Stimulated activated CD8-positive, alpha-beta memory T cell treated with anti-CD3 and anti-CD28 coated beads, Interleukin-2, amount 100 ng/mL, for 1 hour (primary cell): ENCODE measurements at places on chromosomes 5 and 9.

DNA sequence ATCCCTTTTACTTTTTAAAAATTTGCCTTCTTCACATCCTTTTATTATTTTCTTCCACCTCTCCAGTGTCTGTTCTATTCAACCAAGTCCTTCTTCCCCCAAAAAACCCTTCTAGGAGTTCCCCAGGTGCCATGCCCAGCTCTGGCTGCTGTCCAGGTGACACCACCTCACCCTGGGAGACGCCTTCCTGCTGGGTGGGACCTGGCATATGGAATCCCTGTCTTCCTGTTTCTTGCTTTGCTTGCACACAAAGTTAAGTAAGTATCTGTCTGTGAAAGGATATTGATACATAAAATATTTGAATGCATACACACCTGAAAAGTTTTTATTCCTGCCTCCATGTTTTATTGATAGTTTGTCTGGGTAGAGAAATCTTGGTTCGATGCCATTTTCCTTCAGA, 23.1 kb upstream of the MED10 start:
- no peak for DNase-seq

DNA sequence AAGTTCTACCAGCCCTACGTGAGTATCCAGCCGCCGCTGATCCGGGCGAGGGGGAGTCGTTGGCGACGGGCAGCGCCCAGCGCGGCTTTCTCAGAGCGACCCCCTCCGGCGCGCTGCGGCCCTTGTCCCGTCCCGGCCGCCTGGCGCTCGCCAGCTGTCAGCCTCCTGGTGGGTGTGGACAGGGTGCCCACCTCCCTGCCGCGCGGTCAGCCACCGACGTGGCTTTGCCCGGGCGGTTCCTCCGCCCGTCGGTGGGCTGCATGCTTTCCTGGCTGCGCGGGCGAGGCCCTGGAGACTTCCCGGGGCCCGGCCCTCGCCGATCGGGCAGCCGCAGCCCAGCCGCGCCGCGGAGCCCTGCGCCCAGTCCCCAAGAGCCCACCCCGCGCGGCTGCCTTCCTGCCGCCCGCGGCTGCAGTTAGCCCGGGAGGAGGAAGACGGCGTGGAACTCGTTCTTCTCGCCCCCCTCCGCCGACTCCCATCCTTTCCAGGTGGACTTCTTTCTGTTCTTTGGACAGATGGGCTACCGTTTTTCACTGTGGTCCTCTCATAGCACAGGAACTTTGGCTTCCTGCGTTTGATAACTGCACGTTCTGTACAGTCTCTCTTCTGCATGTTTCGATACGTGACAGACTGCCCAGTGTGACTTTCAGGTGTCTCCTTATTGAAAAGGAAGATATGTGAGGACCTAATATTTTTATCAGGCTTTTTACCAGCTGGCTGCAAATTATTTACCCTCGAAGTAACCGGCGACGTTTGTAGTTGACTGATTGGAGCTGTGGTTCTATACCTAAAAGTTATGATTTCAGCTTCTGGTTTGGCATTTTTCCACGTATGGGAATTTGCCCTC, 577 bp downstream of the AP3S1 start:
- DNase-seq = no peak

- DNase-seq = no peak
Measured at GRCh38 chr9:8382266-8382665, 582.7 kb upstream of the DMAC1 start.

- DNase-seq = no peak
Measured at GRCh38 chr5:14142202-14142826, 828 bp upstream of the TRIO start.

- DNase-seq = no peak
Measured at GRCh38 chr5:42718591-42718990, 38.0 kb upstream of the CCDC152 start.

GRCh38 chr5:16561660-16562059, 55.1 kb downstream of the RETREG1 start:
- no peak for DNase-seq

DNA sequence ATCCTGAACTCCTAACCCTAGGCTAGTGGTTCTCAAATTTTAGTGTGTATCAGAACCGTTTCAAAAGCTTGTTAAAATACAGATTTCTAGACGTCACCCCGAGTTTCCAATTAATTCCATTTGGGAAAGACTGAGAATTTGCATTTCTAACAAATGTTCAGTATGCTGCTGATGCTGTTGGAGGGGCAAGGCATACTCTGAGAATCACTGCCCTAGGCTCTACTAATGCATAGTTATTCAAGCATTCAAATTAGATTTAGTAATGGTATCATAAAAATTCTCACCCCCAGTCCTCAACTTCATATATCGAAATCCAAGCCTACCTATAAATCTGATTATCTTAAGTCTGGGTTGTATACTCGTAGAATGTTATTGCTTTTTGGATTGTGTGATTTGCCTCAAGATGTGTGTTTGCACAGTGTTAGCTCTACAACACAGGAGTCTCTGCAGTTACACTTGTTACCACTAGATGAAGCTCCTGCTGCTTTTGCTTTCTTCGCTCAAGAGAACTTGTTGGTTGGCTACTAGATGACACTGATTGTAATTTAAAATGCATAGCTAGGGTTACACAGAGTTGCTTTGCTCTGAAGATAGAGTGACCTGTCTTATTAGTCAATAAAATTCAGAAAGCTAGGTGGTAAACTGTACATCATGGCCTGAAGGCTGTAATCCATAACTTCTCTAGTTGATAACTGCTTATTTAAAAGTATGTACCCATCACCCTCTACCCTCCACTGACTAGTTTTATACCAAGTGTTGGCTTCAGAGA, 7.5 kb upstream of the ERAP2 start:
- DNase-seq = no peak

DNA sequence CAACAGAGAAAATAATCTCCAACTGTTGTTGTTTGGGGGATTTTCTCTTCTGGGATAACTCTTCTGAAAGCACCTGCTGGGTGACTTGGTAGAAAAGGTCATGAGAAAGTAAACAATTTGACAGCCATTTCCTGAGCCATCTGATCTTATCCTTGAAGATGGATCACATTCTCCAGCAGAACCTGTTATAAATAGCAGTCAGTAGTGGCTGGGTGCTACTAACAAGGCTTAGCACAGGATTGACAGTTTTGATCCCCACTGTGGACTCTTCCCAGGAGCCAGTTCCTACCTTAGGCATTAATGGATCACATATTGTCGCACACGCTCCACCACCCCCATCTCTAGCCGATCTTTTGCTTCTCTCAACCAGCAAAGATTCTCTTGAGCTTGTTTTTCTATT, 220.2 kb downstream of the PLK2 start:
- DNase-seq = no peak

DNA sequence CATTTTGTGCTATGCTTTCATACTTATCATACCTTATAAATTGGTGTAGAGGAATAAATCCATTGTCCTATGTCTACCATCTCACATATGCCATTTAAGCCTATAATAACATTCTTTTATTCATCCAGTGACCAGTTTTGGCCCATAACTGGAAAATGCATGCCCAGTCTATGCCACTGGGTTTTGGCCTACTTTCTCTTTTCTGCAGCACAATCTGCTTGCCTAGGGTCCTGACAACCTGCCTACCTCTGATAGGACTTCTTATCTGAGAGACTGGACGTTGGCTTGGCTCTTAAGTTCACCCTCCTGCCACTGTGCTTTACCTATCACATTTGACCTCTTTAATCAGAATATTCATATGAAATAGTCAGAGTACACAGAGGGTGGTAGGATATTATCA, 103.0 kb downstream of the PRR16 start:
- no peak for DNase-seq

DNA sequence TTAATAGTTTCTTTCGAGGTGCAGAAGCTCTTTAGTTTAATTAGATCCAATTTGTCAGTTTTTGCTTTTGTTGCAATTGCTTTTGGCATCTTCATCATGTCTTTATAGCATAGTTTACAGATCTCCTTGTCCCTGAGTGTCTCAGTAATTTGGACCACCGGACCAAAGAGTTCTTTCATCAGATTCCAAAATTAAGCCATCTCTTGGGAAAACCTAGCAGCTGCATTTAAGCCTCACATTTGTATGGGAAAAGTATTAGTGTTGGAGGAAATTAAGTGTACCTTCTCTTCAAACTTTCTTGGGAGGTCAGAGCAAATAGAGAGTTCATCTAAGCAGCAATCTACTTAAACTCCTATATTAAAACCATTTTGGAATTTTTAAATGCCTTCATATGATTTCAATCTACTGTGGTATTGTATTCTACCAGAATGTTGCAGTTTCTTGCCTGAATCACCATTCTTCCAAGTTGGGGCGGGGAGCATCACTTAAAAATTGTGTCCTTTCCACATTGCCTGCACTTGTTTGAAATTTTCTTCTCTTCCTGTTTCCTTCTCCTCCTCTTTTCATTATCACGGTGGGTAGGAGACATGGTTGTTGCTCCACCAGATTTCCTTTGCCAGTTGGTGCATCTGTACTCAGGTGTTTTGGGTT, 97.3 kb upstream of the DAB2 start:
- DNase-seq = no peak

- no peak for DNase-seq
Measured at GRCh38 chr9:70406434-70406862, 8.0 kb downstream of the KLF9 start.

DNA sequence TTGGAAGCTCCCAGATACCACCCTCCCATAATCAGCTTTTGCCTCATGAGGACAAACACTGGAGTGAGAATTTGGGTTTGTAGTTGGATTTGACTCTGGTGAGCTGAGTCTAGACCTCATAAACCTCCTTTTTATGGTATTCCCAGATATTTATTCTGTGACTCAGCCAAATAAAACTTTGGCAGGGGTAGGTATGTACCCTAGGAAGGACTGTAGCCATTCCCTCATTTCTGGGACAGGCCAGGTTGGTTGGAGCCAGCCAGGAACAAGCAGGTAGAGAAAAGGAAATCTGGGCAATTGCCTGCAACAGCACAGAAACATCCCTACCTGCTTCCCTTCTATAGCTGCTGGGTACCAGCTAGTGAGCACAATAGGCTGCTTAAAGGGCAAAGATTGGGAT, 19.4 kb downstream of the ENHO start:
- DNase-seq = no peak

DNA sequence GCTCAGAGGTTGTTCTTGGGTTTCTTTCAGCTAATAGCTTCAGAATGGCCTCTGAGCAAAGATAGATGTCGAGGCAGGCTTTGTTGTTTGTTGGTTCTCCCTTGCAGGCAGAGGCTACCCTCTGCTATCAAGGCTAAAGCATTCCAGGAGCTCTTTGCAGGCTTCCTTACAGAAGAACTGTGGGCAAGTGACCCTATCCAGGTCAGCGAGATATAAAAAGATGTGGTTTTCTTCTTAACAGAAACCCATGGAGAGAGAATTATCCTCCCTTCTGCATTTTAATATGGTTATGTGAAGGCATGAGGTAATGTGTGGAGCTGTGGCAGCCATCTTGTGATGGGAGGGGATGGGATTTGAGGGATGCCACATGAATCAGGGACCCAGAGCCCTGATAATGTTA, 67.0 kb downstream of the TLE4 start:
- DNase-seq = no peak

- DNase-seq = peak; percentile 51
Measured at GRCh38 chr5:1633605-1634336, 110.0 kb upstream of the LPCAT1 start.

DNA sequence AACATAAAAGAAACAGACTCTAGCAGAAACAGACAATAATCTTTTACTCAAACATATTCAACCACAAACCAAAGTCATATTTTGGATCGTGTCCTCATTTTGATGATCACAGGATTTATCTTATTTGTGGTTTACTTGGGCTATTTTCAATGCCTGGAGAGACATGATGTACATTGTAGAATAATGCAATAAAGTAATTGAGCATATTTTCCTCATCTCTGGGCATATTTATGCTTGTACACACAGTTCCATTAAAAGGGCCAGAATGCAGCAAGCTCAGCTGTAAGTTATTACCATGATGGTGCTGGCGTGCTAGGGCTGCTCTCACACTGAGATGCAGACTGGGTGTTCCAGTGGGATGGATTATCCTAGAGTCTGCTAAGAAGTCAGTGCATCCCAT, 456.7 kb downstream of the TLE4 start:
- no peak for DNase-seq

DNA sequence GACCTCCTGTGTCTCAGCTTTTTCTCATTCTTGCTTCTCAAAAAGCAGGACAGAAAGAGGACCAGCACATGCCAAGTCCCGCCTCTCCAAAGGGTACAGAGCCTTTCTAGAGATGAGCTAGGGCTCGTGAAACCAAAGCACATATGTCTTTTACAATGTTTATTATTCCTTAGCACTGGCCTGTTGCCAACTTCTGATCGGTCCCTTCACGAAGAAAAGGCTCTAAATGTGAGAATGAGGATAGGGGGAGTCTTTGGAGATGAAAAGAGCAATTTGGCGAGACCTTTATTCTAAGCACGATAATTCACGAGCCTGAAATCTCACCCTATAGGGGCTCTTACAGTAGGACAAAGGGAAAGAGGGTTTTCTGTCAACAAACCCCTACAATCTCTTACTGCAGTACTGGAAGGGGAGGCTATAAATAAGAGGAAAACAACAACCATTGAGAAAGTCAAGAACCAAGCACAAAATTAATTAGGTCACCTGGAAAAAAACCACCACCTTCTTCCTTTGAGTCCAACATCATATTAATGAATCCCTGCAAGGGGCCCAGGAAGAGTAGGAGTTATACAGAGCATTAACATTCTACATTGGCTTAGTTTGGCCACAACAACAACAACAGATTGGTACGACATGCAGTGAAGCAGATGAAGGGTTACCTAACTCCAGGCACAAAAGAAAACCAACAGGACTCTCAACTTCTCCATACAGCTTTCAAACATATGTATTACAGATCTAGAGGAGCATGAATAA, 309.5 kb downstream of the PDE4D start:
- DNase-seq = no peak

DNA sequence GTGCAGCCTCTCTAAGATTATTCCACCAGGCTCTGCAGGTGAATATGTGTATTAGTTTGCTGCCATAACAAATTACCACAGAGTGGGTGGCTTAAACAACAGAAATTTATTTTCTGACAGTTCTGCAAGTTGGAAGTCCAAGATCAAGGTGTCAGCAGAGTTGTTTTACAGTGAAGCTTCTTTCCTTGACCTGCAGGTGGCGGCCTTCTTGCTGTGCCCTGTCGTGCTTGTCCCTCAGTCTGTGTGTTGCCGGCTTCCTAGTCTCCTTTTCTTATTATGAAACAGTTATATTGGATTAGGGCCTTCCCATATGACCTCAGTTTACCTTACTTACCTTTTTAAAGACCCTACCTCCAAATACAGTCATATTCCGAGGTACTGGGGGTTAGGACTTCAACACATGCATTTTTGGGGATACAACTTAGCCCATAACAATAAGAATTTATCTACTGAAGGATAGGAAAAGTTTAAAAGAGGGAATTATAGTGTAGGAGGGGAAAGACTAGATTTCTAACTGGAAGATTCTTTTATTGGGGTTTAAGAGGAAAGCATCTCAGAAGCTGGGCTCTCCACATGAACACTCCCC, 97.4 kb downstream of the OSTF1 start:
- no peak for DNase-seq

GRCh38 chr9:72753266-72753893, 199.5 kb downstream of the ALDH1A1 start:
- no peak for DNase-seq
